Cardiac atrium fibroblast (primary cell): ENCODE measurements at places on chromosomes 7 and 10. TPM values are rescaled to one million over a fixed set of nuclear protein-coding genes. Genes with fewer than 3 reads are reported as not detected.

Gene HOXA1
- not detected in 2 replicates for total RNA-seq

Gene OPN4
- not detected in 2 replicates for total RNA-seq

Gene ZNF503
- total RNA-seq, result 5.8 and 10.8 TPM in 2 replicates

Gene HTR5A
- not detected in 2 replicates for total RNA-seq

Gene COL13A1
- 26.9 and 27.9 TPM in 2 replicates for total RNA-seq

Gene WNT8B
- not detected in 2 replicates for total RNA-seq

Gene IGF2BP3
- 24.7 and 45.5 TPM in 2 replicates for total RNA-seq

Gene PLAC9
- total RNA-seq, result 89.7 and 128 TPM in 2 replicates

Gene AZGP1
- total RNA-seq, result not detected in 2 replicates

Gene MLXIPL
- total RNA-seq, result 1.5 TPM in 1 of 2 replicates, not detected in the other

Gene SH2D4B
- not detected in 2 replicates for total RNA-seq

Gene AFAP1L2
- total RNA-seq, result 2.5 and 3.2 TPM in 2 replicates

Gene SPAM1
- not detected in 2 replicates for total RNA-seq

Gene VIPR2
- total RNA-seq, result not detected in 2 replicates

Gene TMEM178B
- under 0.01 TPM in 1 of 2 replicates, not detected in the other for total RNA-seq

Gene GLI3
- total RNA-seq, result 1.5 and 3.1 TPM in 2 replicates

Gene SNX8
- 12.3 and 28.4 TPM in 2 replicates for total RNA-seq

Gene FAM24B
- 0.81 TPM in 1 of 2 replicates, not detected in the other for total RNA-seq

Gene UPF2
- total RNA-seq, result 5.8 and 11.0 TPM in 2 replicates

Gene PKD1L1
- 0.16 TPM in 1 of 2 replicates, not detected in the other for total RNA-seq

Gene ACSL5
- 8.1 and 9.6 TPM in 2 replicates for total RNA-seq

Gene SRGN
- 574 and 715 TPM in 2 replicates for total RNA-seq

Gene TYW1B
- total RNA-seq, result 3.8 and 3.9 TPM in 2 replicates

Gene BLNK
- not detected in 2 replicates for total RNA-seq

Gene MYH16
- total RNA-seq, result not detected in 2 replicates
